ENCODE measurements at places on chromosomes 5 and 9.
A peak's percentile ranks its signal among the peaks of the same experiment; 100 is the strongest.

DNA sequence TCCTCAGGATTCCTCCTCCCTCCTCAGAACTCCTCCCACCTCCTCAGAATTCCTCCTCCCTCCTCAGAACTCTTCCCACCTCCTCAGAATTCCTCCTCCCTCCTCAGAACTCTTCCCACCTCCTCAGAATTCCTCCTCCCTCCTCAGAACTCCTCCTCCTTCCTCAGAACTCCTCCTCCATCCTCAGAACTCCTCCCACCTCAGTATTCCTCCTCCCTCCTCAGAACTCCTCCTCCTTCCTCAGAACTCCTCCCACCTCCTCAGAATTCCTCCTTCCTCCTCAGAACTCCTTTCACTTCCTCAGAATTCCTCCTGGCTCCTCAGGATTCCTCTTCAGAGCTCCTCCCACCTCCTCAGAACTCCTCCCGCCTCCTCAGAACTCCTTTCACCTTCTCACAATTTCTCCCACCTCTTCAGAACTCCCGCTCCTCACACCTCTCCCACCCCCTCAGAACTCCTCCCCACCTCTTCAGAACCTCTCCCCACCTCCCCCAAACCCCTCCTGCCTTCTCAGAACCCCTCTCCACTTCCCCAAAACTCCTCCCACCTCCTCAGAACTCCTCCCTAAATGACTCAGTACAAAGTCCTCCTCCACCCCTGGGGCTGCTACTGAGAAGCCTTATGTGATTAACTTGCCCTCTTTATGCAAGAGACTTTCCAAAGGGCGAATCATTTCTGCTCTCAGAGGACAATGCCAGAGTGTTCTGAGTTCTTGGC, 23.2 kb downstream of the SLC46A2 start:
- peaks cover 14% of the 10 kb centered on the region for H3K36me3 ChIP-seq
- H3K27ac ChIP-seq: no peak overlapping the region
- H3K4me1 ChIP-seq: no peaks in the 10 kb centered on the region
- H3K27me3 ChIP-seq: no peaks in the 10 kb centered on the region

- peaks cover 3% of the 10 kb centered on the region for H3K4me1 ChIP-seq
- DNase-seq: no peak
- no peak overlapping the region for H3K27ac ChIP-seq
- no peaks in the 10 kb centered on the region for H3K36me3 ChIP-seq
- no peaks in the 10 kb centered on the region for H3K27me3 ChIP-seq
Measured at GRCh38 chr5:142506756-142507155, 179.1 kb downstream of the FGF1 start.

- H3K27ac ChIP-seq: no peak overlapping the region
- H3K4me1 ChIP-seq: no peaks in the 10 kb centered on the region
- no peak for DNase-seq
- no peaks in the 10 kb centered on the region for H3K36me3 ChIP-seq
- H3K27me3 ChIP-seq: no peaks in the 10 kb centered on the region
Measured at GRCh38 chr5:81922854-81923279, 49.0 kb upstream of the ATG10 start.

DNA sequence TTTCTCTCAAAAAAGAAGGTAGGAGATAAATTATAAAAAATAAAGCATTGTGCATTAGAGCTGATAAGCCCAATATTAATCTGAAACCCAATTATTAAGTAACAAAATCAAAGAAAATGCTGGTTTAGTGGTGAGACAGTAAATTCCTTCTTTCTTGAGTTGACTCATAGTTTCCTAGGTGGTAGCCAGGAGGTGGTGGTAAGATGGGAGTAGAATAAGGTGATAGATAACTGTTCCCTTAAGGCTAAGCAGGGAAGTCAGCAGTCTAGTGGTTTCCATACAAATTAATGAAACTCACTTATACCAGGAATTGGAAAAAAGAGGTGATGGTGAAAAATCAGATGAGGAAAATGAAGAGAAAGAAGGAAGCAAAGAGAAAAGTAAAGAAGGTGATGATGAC, 23.2 kb downstream of the LYSMD3 start:
- no peaks in the 10 kb centered on the region for H3K36me3 ChIP-seq
- no peak for DNase-seq
- no peak overlapping the region for H3K4me3 ChIP-seq
- H3K27ac ChIP-seq: no peak overlapping the region
- H3K4me1 ChIP-seq: no peaks in the 10 kb centered on the region
- H3K27me3 ChIP-seq: no peaks in the 10 kb centered on the region

DNA sequence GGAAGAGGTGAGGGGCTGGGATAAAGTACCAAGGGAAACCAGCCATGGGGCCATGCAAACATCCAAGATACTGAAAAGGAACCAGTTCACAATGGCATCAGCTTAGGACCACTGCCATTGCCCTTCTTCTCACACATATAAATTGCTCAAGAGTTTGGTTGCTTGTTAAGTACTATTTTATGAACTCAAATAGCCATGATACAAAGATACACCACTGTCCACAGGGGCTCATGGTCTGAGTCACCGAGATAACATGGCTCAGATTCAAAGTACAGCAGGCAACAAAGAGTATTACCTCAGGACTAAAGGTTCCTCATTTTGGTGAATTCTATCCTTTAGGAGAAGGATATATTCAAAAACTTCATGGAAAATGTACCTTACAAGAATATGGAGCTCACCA, 55.6 kb downstream of the FANCC start:
- no peaks in the 10 kb centered on the region for H3K27me3 ChIP-seq
- H3K36me3 ChIP-seq: no peaks in the 10 kb centered on the region
- no peak for DNase-seq
- no peak overlapping the region for H3K27ac ChIP-seq
- no peak overlapping the region for H3K4me3 ChIP-seq

DNA sequence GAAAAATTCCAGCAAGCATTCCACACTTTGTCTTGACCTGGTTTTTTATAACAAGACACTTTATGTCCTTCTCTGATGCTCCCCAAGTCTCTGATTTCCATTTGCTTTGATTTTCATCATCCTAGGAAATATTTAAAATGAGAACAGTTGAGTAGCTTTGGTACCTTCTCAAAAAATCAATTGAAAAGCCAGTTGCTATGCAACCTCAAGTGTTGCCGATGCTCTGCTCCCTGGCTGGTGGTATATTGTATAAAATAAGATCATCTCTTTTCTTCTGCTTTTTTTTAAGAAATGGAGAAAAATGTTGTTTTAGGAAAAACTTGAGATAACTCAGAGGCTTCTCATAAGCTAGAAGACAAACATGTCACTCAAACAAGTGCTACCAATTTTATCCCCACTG, 109.7 kb downstream of the ZNF354C start:
- peaks cover 12% of the 10 kb centered on the region for H3K4me1 ChIP-seq
- no peak for DNase-seq
- H3K4me3 ChIP-seq: no peak overlapping the region

- no peak overlapping the region for H3K27ac ChIP-seq
- H3K27me3 ChIP-seq: no peaks in the 10 kb centered on the region
- no peaks in the 10 kb centered on the region for H3K36me3 ChIP-seq
- peak; percentile 69 for DNase-seq
Measured at GRCh38 chr5:158382473-158382872, 523.5 kb upstream of the CLINT1 start.

GRCh38 chr5:180208038-180208434, 975 bp downstream of the RASGEF1C start:
- H3K4me1 ChIP-seq: peaks cover 2% of the 10 kb centered on the region
- no peak overlapping the region for H3K27ac ChIP-seq
- no peaks in the 10 kb centered on the region for H3K36me3 ChIP-seq
- peaks cover 9% of the 10 kb centered on the region for H3K27me3 ChIP-seq
- no peak for DNase-seq

GRCh38 chr5:150113047-150113744, 26.8 kb upstream of the CSF1R start:
- H3K27ac ChIP-seq: peak overlapping the region; percentile 58
- no peak overlapping the region for H3K4me3 ChIP-seq
- peaks cover 11% of the 10 kb centered on the region for H3K4me1 ChIP-seq
- DNase-seq: no peak

GRCh38 chr9:4144869-4145268, 155.0 kb downstream of the GLIS3 start:
- peaks cover 44% of the 10 kb centered on the region for H3K4me1 ChIP-seq
- H3K27ac ChIP-seq: peak overlapping the region; percentile 70
- H3K27me3 ChIP-seq: no peaks in the 10 kb centered on the region
- no peaks in the 10 kb centered on the region for H3K36me3 ChIP-seq

- no peak for DNase-seq
- no peaks in the 10 kb centered on the region for H3K4me1 ChIP-seq
- no peak overlapping the region for H3K4me3 ChIP-seq
- no peak overlapping the region for H3K27ac ChIP-seq
- H3K27me3 ChIP-seq: no peaks in the 10 kb centered on the region
Measured at GRCh38 chr5:13331585-13331984, 612.9 kb downstream of the DNAH5 start.

GRCh38 chr5:132269635-132270334, 12.3 kb downstream of the PDLIM4 start:
- H3K4me3 ChIP-seq: no peak overlapping the region
- H3K4me1 ChIP-seq: peaks cover 29% of the 10 kb centered on the region
- no peaks in the 10 kb centered on the region for H3K27me3 ChIP-seq
- H3K27ac ChIP-seq: no peak overlapping the region
- DNase-seq: no peak

DNA sequence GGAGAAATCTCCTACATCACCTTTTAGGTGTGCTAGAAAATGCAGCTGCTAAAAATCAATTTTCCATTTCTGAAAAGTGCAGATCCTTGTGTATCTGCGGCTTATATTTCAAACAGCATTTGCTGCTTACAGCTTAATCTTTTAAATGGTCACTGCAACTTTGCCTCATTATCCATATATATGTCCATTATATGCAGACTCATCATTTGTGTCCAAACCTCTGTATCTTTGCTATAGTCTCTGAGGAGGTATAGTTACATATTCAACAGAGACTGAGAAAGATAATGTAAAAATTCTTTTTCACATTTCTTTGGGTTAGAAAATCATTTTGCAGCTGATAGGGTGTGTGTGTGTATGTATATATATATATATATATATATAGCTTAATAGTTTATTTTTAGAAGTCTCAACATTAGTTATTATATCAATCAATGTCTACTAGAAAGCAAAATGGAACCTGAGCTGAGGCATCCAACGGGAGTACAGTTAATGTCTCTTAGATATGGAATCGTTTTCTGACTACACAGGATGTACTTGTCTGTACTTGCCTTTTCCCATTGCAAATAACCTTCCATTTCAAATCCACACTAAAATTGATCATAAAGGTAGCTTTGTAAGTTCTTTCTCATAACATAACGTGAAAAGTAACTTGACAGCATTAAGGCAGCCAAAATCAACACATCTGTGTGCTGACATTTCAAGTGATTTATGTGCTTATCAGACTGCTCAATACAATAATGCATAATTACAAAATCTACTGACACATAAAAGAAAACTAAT, 267.0 kb upstream of the HAPLN1 start:
- no peak overlapping the region for H3K4me3 ChIP-seq
- no peaks in the 10 kb centered on the region for H3K27me3 ChIP-seq
- H3K36me3 ChIP-seq: no peaks in the 10 kb centered on the region

DNA sequence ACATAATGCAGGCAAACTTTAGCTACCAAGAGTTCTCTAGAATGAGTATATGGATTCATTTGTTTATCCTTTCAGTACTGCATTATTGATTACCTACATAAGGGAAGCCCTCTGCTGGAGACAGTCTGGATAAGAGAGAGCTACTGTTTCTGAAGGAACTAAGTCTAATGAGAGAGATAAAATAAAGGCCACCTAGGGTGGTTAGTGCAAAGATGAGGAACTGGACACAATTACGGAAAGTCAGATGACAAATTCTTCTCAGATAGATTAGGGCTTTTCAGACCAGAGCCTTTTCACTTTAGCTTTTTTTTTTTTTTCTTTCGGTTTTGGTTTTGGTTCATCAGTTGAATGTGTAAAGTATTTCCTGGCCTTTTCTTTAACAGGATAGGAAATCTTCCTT, 31.3 kb downstream of the ISOC1 start:
- H3K4me3 ChIP-seq: no peak overlapping the region
- no peak for DNase-seq
- no peak overlapping the region for H3K27ac ChIP-seq
- H3K36me3 ChIP-seq: no peaks in the 10 kb centered on the region

DNA sequence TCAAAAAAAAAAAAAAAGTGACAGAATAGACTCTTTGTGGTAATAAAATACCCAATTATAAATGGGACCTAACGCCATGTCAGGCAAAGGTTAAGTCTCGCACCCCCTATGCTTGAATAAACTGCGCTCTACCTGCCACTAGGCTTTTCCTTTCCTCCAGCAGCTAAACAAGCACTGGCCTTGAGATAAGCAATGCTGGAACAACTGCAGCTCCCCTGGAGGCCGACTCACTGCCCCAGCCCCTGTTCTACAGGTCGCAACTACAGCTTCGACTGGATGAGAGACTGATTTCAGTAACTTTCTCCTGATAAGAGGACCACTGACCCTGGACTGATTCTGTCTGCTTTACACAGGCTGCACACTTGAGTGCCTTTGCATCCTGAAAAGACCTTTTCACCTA, 210.2 kb downstream of the HSPA4 start:
- H3K4me1 ChIP-seq: no peaks in the 10 kb centered on the region
- H3K36me3 ChIP-seq: no peaks in the 10 kb centered on the region
- no peaks in the 10 kb centered on the region for H3K27me3 ChIP-seq
- no peak overlapping the region for H3K4me3 ChIP-seq
- DNase-seq: no peak

- peaks cover 5% of the 10 kb centered on the region for H3K4me1 ChIP-seq
- no peak overlapping the region for H3K27ac ChIP-seq
- H3K36me3 ChIP-seq: no peaks in the 10 kb centered on the region
Measured at GRCh38 chr9:15720861-15721260, 168.0 kb downstream of the CCDC171 start.

DNA sequence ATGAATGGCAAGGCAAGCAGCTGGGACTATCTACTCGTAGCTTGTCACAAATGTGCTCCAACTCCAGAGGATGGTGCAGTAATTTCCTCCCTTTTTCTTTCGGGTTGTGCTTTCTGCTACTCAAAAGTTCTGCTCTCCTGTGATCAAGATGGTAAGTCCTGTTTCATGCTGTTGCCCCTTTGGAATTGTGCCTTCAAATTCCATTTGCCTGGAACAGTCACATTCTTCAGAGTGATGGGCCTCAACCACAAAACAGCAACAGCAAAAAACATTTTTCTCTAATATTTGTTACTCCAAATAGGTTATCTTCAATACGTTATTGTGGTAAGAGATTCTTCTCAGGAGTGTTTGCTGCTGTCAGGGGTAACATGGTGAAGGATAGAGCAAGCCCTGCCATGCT, 209.3 kb downstream of the PALM2AKAP2 start:
- no peak overlapping the region for H3K4me3 ChIP-seq
- DNase-seq: no peak
- H3K36me3 ChIP-seq: no peaks in the 10 kb centered on the region
- no peaks in the 10 kb centered on the region for H3K27me3 ChIP-seq
- peaks cover 40% of the 10 kb centered on the region for H3K4me1 ChIP-seq

Measured in thoracic aorta (tissue), 2 donors.